ENCODE measurements at places on chromosomes 4 and X.

DNA sequence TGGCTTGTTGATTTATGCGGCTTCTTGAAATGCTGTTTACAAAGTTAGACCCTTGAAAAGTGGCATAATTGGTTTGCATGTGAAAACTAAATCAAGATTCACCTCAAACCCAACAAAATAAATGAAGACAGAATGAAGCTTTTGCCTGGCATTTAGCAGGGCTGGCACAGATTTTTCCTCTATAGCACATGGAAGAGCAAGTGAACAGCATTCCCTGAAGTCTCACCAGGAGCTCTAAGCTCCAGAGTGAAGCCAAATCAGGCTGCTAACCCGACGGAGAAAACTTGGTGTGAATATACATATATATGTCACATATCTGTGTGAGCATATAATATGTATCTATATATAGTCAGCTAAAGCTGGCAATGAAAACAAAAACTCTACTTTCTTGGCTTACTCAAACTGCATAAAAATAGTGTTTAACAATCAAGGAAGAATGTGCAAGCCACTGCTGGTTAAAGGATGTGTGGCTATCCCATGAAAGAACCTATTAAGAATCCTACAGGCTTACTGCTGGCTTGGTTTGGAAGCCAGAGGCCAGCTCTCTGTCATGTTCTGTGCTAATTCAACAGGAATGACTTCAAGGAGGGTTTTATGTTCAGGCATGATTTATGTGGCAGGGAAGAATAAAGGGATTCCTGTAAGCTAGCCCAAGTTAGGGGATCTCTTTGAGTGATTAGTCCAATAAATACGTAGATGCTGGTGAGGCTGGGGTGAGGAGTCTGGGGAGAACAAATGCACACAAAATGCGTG, 69.9 kb downstream of the MFAP3L start:
- DNase-seq, result no peak

DNA sequence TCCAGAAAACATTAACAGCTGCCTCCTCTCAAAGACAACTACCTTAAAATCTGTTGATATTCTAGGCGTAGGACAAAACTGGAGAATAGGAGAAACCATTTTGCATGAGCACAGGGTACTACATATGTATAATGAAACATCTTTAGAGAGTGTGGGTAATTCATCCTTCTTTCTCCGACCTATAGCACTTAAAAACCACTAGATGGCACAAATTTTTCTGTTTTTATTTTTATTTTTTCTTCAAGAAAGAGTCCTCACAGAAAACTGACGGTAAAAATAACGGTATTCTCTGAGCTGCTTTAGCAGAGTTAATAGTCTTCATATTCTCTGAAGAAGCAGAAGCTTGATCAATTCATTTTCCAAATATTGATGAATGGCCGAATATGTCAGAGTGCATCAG, 14.6 kb downstream of the SMIM31 start:
- DNase-seq, result peak; percentile 10

DNA sequence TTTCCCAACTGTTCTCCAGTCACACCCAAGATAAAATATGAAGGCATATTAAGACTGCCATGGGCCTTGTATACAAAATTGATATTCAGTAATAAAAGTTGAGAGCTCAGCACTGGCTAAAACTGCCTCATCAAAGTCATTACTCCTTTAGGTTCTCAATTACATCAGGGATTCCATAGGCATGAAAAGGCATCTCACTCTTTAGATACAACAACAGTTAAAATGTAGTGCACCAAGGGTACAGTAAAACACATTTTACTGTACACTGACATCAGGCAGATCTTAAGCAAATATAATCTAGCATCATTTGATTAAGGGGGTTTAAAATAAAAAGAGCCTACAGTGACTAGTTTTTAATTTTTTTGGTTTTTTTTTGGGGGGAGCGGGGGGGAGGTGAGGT, 107.7 kb downstream of the PPP3CA start:
- no peak for DNase-seq

DNA sequence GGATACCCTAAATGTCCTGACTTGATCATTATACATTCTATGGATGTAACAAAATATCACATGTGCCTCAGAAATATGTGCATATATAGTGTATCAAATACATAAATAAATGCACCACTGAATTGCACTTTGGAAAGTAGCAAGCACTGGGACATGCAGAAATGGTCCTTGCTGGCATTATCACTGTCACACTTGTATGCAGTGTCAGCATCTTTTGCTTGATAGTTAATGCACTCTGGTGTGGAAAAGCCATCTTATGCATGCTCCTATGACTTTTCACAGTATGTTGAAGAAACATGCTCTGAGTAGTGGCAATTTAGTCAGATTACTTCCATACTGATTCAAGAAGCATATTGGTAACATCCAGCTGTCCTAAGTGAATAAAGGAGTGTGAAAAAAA, 27.5 kb upstream of the REPS2 start:
- no peak for DNase-seq

GRCh38 chr4:2434420-2434819, 15.7 kb downstream of the CFAP99 start:
- no peak for DNase-seq

DNA sequence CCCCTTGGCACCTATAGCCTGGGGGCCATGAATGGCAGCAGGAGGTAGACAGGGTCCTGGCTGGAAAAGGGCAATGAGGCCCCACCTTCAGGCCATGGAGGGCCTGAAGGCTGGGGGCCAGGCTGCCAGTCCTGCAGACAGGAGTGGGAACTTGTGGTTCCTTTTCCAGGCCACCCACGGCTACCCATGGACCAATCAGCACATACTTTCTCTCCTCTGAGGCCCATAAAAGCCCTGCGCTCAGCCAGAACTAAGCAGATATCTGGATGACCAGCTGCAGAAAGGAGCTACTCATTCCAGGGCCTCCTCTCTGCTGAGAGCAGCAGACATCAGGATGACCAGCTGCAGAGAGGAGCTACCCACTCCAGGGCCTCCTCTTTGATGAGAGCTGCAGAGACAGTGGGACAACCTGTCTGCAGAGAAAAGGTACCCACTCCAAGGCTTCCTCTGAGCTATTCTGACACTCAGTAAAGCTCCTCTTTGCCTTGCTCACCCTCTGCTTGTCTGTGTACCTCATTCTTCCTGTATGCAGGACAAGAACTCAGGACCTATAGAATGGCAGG, 67.2 kb downstream of the NAA11 start:
- no peak for DNase-seq

- no peak for DNase-seq
Measured at GRCh38 chr4:78763251-78763650, 12.9 kb upstream of the BMP2K start.

GRCh38 chrX:40684092-40684491, 36.7 kb upstream of the CXorf38 start:
- DNase-seq, result no peak

DNA sequence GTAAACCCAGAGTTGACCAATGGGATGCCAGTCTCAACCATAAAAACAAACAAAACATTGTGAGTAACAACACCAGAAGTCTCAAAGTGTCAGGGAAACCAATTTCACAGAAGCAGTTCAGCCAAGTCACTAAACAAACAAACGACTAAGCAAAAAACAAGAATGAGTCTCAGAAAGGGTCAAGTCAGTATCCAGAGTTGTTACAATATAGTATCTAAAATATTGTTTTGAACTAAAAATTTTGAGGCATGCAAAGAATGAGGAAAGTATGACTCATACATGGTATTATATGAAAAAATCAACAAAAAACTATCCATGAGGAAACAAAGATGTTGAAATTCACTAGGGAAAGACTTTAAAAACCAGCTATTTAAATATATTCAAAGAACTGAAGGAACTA, 70.6 kb downstream of the AR start:
- DNase-seq, result no peak

GRCh38 chr4:1206299-1207156, 34.1 kb upstream of the SPON2 start:
- DNase-seq, result no peak

- no peak for DNase-seq
Measured at GRCh38 chr4:185201977-185202962, 1.5 kb downstream of the CFAP97 start.

DNA sequence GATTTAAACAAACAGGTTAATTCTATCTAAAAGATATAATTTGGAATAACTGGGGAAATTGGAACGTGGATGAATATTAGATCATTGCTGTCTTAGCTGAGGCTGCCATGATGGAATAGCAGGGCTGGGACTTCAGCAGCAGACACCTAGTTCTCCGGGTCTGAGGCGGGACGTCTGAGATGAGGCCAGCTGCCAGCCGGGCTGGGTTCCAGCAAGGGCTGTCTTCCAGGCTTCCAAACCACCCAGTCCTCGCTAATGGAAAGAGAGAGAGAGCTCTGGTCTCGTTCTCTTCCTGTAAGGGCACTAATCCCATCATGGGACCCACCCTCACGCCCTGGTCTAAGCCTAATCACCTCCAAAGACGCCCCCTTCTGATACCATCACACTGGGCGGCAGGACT, 85.7 kb downstream of the ADRA2C start:
- no peak for DNase-seq

DNA sequence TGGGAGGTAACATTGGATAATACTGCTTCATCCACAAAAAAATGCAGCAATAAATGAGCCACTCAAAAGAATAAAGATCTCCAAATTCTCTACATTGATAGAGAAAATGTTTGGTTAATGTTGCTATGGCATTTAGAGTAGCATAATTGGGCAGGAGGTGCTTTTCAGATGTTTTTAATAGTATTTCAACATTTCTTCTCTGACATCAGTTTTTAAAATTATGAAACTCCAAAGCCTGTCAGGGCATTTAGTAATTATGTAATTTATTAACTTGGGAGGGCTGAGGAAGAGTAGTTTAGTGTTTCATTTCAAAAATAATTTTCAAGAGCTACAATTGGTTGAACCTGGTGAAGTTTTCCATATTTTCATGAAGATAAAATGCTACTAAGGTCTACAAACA, 211.3 kb upstream of the INTU start:
- DNase-seq, result no peak

GRCh38 chrX:3748052-3748559, 34.7 kb upstream of the PRKX start:
- no peak for DNase-seq

GRCh38 chr4:48575964-48576363, 85.9 kb downstream of the ZAR1 start:
- DNase-seq, result no peak

DNA sequence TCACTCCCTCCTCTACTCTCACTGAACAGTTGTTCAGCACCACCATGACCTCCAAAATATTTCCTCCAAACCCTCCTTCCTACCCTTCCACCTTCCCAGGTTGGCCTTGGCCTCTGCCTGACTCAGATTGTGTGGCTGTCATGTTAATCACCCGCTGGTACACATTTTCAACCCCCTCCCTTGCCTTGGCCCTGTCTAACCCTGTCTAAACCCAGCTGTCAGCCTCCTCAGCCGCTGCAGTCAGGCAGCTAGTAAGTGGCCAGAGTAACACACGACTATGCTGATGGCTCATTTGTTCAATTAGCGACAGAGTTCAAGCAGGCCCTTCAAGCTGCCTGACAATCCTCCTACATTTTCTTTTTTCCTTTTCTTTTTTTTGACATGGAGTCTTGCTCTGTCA, 18.0 kb downstream of the ING2 start:
- DNase-seq, result no peak

DNA sequence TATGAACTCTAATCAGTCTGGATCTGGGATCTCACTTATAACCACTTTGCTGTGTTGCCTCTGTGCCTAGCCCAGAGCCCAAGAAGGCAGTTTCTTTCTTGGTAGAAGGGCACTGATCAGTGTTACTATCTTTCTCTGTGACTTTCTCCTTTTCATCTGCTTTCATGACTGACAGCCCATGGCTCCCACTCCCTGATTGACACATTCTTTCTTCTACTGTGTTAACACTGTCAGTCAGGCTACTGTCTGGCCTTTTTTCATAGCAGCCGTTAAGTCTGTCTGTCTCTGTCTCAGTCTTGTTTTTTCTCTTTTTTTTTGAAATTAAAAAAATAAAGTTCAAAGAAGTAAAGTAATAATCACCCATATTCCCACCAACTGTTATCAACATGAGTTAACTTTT, 210.6 kb downstream of the GPC3 start:
- no peak for DNase-seq

DNA sequence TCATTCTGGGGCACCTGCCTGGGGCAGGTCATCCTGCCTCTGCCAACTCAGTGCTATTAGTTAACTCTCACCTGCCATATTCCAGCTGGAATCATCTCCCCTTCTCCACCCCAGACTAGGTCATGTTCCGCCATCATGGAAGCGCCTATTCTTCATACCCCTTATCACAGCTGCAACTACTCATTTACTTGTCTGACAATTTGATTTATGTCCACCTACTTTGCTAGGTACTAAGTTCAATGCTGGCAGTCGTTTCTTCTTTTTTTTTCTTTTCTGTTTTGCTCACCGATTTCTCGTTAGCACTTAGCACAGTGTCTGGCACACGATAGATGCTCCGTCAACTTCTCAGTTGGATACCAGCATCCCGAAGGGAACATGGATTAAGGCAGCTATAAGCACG, 1.1 kb upstream of the FMR1 start:
- DNase-seq, result no peak

GRCh38 chrX:39767446-39767845, 330.3 kb downstream of the BCOR start:
- no peak for DNase-seq

DNA sequence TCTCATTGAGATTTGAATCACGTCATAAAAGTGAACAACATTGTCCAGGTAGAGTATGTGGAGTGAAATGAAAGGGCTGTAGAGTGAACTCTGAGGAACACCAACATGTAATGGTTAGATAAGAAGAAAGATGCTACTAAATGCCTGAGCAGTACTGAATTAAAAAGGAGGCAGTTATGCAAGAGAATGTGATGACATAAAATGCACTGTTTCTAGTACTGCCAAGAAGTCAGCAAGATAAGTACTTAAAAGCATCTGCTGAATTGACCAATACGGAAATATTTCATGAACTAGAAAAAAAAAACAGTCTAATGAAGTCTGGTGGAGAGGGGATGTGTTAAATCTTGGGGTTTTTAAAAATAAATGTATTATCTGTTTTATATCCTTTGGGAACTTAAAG, 583.8 kb upstream of the GALNT7 start:
- no peak for DNase-seq

DNA sequence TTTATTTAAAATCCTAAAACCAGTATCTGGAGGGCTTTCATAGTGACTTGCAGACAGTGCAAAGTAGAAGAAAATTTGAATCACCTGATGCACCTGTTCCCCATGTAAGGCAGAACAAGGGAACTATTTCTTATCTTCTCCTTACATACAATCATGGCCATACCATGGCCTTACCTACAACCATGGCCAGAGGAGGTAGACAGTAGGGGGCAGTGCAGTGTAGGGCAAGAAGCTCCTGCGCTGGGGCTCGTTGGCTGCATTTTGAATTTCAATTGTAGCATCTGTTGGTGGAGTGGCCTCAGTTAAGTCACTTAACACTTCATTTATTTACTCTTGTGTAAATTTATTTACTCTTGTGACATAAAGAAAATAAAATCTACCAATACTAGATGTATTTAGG, 33.0 kb downstream of the GALNTL6 start:
- DNase-seq, result no peak

DNA sequence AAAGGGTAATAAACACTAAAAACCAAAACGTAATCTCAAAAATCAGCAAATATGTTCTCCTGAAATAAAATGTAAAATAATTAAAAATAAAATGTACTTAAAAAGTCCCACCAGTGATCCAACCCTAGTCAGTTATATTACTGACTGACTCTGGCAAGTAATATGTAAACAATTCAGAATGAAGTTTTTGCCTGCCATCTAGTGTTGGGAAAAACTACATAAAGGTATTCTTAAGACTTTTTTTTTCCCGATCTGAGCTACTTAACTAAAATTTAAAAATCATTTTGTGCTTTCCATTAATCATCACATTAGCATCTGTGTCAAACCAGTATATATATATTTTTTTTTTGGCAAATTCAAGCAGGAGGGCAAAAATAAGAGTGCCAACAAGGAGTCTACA, 24.0 kb downstream of the RCHY1 start:
- DNase-seq, result peak; percentile 15

GRCh38 chr4:134787315-134787714, 585.7 kb upstream of the PABPC4L start:
- peak; percentile 26 for DNase-seq

Data from HS-5 (cell line).